Neural crest cell (in vitro differentiated cells): ENCODE measurements at places on chromosomes 3 and 15. TPM values are rescaled to one million over a fixed set of nuclear protein-coding genes. Genes with fewer than 3 reads are reported as not detected.

GRCh38 chr15:58746174-58746573 is 3.3 kb downstream of the ADAM10 start:
- peak overlapping the region; percentile 66 for H3K4me3 ChIP-seq
- H3K27me3 ChIP-seq = no peaks in the 10 kb centered on the region
- no peak overlapping the region for H3K27ac ChIP-seq
- H3K4me1 ChIP-seq = peaks cover 61% of the 10 kb centered on the region

OIP5 gene
- 25.2 and 26.9 TPM in 2 replicates for total RNA-seq

ARL14 gene
- total RNA-seq = not detected in 2 replicates

TUSC7 gene
- total RNA-seq = not detected in 2 replicates

MYZAP gene
- 0.28 TPM in 1 of 2 replicates, not detected in the other for total RNA-seq

BFSP2 gene
- not detected in 2 replicates for total RNA-seq

DNA sequence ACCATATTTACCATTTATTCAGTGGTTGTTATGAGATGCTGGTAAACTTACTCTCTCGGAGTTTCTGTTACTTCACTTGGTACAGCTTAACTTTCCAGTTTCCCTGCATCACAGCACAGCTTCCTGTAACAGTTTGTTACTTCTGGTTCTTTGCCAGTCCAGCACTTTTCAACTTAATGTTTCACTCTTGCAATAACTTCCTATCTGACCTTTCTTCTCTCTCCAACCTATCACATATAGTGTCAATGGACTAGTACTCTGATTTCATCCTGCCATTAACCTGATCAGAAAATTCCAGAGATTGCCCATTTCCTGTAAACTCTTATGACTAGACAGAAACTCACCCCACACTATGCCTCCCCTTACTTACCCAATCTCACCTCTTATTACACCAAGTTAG is 3.9 kb upstream of the ATP11B start:
- DNase-seq = no peak
- H3K4me3 ChIP-seq = no peak overlapping the region
- peaks cover 35% of the 10 kb centered on the region for H3K27me3 ChIP-seq
- no peaks in the 10 kb centered on the region for H3K36me3 ChIP-seq
- no peak overlapping the region for H3K27ac ChIP-seq

DNA sequence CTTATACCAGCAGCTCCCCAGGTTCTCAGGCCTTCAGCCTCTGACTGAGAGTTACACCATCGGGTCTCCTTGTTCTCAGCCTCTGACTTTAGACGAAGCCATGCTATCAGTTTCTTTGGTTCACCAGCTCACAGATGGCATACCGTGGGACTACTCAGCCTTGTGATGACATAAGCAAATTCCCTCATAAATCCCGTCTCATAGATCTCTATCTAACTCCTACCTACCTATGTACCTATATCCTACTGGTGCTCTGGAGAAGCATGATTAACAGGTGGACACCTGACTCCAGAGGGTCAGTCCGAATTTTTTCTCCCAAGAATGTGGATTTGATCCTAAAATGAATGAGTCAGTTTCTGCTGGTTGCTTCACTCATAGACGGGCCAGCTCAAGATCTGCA is 59.1 kb upstream of the CDV3 start:
- no peak for DNase-seq
- no peaks in the 10 kb centered on the region for H3K27me3 ChIP-seq
- H3K4me3 ChIP-seq = no peak overlapping the region
- no peaks in the 10 kb centered on the region for H3K4me1 ChIP-seq
- no peak overlapping the region for H3K27ac ChIP-seq
- no peaks in the 10 kb centered on the region for H3K36me3 ChIP-seq

DNA sequence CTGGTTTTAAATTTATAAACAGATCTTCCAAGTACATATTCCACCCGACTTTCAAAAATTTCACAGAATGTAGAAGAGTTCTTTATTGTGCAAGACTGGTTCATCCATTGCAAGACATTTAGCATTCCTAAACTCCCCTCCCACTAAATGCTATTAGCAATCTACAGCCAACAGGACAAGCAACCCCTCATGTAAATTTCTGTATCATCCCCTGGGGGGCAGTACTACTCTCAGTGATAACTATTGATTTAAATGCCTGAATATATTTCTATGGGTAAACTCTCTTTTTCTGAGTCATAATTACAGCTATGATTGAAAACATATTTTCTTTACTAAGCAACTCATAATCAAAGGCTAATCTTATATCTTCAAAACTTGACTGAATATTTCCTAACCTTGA is 10.7 kb upstream of the SLC15A2 start:
- no peak overlapping the region for H3K27ac ChIP-seq

TMEM158 gene
- total RNA-seq = 10.6 and 10.7 TPM in 2 replicates

- no peaks in the 10 kb centered on the region for H3K4me1 ChIP-seq
- no peak overlapping the region for H3K4me3 ChIP-seq
- no peak for DNase-seq
- peaks cover 7% of the 10 kb centered on the region for H3K27me3 ChIP-seq
- H3K36me3 ChIP-seq = no peaks in the 10 kb centered on the region
- H3K27ac ChIP-seq = no peak overlapping the region
Observed at GRCh38 chr15:45148076-45149059, 18.6 kb downstream of the DUOX1 start.

DNA sequence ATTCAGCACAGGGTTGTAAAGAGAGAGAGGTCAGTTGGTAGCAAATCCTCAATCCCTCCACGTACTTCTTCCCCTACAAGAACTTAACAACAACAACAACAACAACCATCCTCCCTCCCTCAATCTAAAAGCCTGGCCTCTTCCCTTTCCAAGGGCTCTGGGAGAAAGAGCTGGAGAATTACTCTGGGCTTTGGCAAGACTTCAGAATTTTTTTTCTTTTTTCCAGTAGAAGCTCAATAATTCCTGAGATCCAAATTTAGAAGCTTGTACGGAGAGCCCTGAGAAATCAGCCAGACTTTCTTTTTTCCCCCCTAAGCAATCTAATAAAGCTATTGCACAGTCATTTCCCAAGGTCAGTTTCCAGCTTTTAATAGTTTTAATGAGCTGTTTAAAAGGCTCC is 95.8 kb upstream of the CACNA2D3 start:
- no peak overlapping the region for H3K27ac ChIP-seq
- no peaks in the 10 kb centered on the region for H3K4me1 ChIP-seq
- no peaks in the 10 kb centered on the region for H3K27me3 ChIP-seq
- H3K4me3 ChIP-seq = no peak overlapping the region

ABI3BP gene
- total RNA-seq = not detected in 2 replicates

DNA sequence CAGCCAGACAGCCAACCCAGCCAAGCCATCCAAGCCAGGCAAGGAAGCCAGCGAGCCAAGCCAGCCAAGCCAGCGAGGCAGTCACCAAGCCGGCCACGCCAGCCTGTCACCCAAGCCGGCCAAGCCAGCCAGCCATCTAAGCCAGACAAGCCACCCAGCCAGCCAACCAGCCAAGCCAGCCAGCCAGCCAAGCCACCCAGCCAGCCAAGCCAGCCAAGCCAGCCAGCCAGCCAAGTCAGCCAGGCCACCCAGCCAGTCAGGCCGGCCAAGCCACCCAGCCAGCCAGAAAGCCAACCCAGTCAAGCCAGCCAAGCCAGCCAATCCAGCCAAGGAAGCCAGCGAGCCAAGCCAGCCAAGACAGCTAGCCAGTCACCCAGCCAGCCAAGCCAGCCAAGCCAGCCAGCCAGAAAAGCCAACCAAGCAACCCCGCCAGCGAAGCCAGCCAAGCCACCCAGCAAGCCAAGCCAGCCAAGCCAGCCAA is 201.2 kb downstream of the GOLGA6L6 start:
- no peak overlapping the region for H3K4me3 ChIP-seq
- H3K4me1 ChIP-seq = no peaks in the 10 kb centered on the region
- no peaks in the 10 kb centered on the region for H3K27me3 ChIP-seq

- no peaks in the 10 kb centered on the region for H3K36me3 ChIP-seq
- H3K4me1 ChIP-seq = peaks cover 30% of the 10 kb centered on the region
- no peak overlapping the region for H3K4me3 ChIP-seq
Observed at GRCh38 chr15:48281674-48282073, 49.6 kb upstream of the DUT start.

CCDC13 gene
- total RNA-seq = 1.5 and 2.0 TPM in 2 replicates

GRCh38 chr15:80755885-80756284 is 23.3 kb upstream of the CEMIP start:
- no peak overlapping the region for H3K4me3 ChIP-seq
- peaks cover 2% of the 10 kb centered on the region for H3K36me3 ChIP-seq
- no peak overlapping the region for H3K27ac ChIP-seq
- H3K4me1 ChIP-seq = peaks cover 19% of the 10 kb centered on the region

PLOD2 gene
- 12.7 and 13.0 TPM in 2 replicates for total RNA-seq

SAMD7 gene
- total RNA-seq = not detected in 2 replicates

GRCh38 chr3:193560091-193560490 is 5.4 kb upstream of the ATP13A4 start:
- DNase-seq = no peak
- H3K4me1 ChIP-seq = no peaks in the 10 kb centered on the region
- no peak overlapping the region for H3K4me3 ChIP-seq
- no peak overlapping the region for H3K27ac ChIP-seq

SPESP1 gene
- total RNA-seq = not detected in 2 replicates

DNA sequence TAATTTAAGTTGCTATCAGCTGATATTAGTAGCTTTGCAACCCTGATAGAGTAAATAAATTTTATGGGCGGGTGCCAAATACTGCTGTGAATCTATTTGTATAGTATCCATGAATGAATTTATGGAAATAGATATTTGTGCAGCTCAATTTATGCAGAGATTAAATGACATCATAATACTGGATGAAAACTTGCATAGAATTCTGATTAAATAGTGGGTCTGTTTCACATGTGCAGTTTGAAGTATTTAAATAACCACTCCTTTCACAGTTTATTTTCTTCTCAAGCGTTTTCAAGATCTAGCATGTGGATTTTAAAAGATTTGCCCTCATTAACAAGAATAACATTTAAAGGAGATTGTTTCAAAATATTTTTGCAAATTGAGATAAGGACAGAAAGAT is 70.0 kb downstream of the ECT2 start:
- H3K27me3 ChIP-seq = no peaks in the 10 kb centered on the region
- no peaks in the 10 kb centered on the region for H3K4me1 ChIP-seq
- no peak overlapping the region for H3K27ac ChIP-seq
- no peak for DNase-seq
- peaks cover 36% of the 10 kb centered on the region for H3K36me3 ChIP-seq

DNA sequence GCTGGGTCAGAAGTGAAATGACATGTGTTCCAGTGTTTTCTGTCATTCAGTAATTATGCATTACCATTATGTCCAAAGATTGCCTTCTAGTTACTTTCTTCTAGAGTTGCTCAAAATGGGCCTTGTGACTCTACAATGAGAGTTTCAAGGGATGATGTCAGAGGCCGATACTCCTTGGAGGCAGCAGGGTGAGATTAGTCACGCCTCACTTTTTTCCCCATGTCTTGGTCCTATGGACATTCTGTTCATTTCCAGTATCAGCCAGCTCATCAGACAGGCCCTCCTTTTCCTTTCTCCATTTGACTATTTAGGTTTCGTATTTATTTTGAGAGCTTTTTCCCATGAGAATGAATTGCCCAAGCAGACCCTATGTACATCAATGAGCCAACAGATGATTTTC is 17.5 kb downstream of the VGLL3 start:
- H3K27me3 ChIP-seq = no peaks in the 10 kb centered on the region
- H3K4me1 ChIP-seq = peaks cover 6% of the 10 kb centered on the region
- H3K4me3 ChIP-seq = no peak overlapping the region

DNA sequence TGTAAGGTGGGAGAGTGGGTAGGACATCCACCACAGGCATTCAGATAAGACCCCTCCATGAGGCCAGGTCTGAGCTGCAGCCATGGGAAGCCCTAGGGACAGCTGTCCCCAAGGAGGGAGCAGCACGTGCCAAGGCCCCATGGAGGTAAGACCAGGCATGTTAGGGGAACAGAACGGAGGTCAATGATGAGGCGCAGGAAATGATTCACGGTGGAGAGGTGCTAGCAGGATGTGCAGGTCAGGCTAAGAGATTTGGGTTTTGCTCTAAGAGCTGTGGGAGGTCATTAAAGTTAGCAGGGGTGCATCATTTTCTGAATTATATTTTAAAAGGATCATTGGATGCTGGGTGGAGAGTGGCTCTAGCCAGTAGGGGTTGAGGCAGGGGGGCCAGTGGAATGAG is 66.4 kb upstream of the SNRPA1 start:
- H3K27me3 ChIP-seq = no peaks in the 10 kb centered on the region
- no peak overlapping the region for H3K4me3 ChIP-seq
- peaks cover 9% of the 10 kb centered on the region for H3K36me3 ChIP-seq
- H3K4me1 ChIP-seq = peaks cover 4% of the 10 kb centered on the region
- no peak overlapping the region for H3K27ac ChIP-seq

- H3K27me3 ChIP-seq = no peaks in the 10 kb centered on the region
- no peak overlapping the region for H3K27ac ChIP-seq
- no peaks in the 10 kb centered on the region for H3K4me1 ChIP-seq
- no peak for DNase-seq
- H3K4me3 ChIP-seq = no peak overlapping the region
Observed at GRCh38 chr15:71149646-71150557, 34.6 kb downstream of the THSD4 start.

SH2D7 gene
- not detected in 2 replicates for total RNA-seq

DNA sequence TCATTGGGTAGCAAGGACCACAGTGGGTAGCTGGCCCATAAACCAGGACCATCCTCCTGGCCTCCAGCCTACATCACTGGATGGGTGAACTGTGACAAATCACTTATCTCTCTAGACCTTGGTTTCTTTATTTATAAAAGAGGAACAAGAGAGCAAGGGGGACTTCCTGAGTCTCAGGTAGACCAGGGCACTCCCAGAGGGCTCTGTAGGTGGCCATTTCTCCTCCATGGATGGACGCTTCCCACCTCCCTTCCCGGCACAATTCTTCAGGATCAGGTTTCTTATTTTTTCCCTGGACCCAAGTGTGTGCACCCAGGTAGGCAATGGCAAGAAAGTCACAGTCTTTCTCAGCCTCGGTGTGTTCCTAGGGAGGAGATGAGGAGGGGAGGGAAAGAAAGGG is 41.4 kb upstream of the SPATA12 start:
- peaks cover 31% of the 10 kb centered on the region for H3K4me1 ChIP-seq
- H3K27ac ChIP-seq = no peak overlapping the region
- no peak for DNase-seq

TF gene
- total RNA-seq = 0.98 and 1.6 TPM in 2 replicates

- H3K4me3 ChIP-seq = no peak overlapping the region
- DNase-seq = no peak
- H3K27me3 ChIP-seq = no peaks in the 10 kb centered on the region
- peaks cover 11% of the 10 kb centered on the region for H3K4me1 ChIP-seq
- H3K36me3 ChIP-seq = no peaks in the 10 kb centered on the region
Observed at GRCh38 chr3:107574650-107575049, 51.9 kb downstream of the BBX start.

- no peak overlapping the region for H3K27ac ChIP-seq
- no peaks in the 10 kb centered on the region for H3K27me3 ChIP-seq
- H3K4me1 ChIP-seq = no peaks in the 10 kb centered on the region
- no peak overlapping the region for H3K4me3 ChIP-seq
Observed at GRCh38 chr3:189331002-189331418, 159.2 kb downstream of the TPRG1 start.

MASP1 gene
- total RNA-seq = 0.58 and 1.4 TPM in 2 replicates

- DNase-seq = no peak
- H3K27ac ChIP-seq = peak overlapping the region; percentile 35
- H3K27me3 ChIP-seq = peaks cover 19% of the 10 kb centered on the region
- H3K4me3 ChIP-seq = peak overlapping the region; percentile 76
- H3K4me1 ChIP-seq = peaks cover 59% of the 10 kb centered on the region
- H3K36me3 ChIP-seq = peaks cover 8% of the 10 kb centered on the region
Observed at GRCh38 chr3:112090887-112091586, 4.8 kb downstream of the C3orf52 start.

LSMEM2 gene
- total RNA-seq = not detected in 2 replicates

GRCh38 chr3:167203062-167203461 is 177.0 kb downstream of the ZBBX start:
- H3K36me3 ChIP-seq = no peaks in the 10 kb centered on the region
- H3K4me1 ChIP-seq = no peaks in the 10 kb centered on the region
- DNase-seq = no peak
- H3K27ac ChIP-seq = no peak overlapping the region

TMC3 gene
- not detected in 2 replicates for total RNA-seq

TYRO3 gene
- total RNA-seq = 71.7 and 74.7 TPM in 2 replicates
